WTC11 (cell line): ENCODE measurements at places on chromosomes 5 and 9. TPM values are rescaled to one million over a fixed set of nuclear protein-coding genes. Genes with fewer than 3 reads are reported as not detected.

GRCh38 chr5:173963182-173963838, 25.7 kb upstream of the C5orf47 start:
- no peak for DNase-seq

GRCh38 chr5:10400831-10401230, 40.8 kb upstream of the ROPN1L start:
- DNase-seq: no peak

DNA sequence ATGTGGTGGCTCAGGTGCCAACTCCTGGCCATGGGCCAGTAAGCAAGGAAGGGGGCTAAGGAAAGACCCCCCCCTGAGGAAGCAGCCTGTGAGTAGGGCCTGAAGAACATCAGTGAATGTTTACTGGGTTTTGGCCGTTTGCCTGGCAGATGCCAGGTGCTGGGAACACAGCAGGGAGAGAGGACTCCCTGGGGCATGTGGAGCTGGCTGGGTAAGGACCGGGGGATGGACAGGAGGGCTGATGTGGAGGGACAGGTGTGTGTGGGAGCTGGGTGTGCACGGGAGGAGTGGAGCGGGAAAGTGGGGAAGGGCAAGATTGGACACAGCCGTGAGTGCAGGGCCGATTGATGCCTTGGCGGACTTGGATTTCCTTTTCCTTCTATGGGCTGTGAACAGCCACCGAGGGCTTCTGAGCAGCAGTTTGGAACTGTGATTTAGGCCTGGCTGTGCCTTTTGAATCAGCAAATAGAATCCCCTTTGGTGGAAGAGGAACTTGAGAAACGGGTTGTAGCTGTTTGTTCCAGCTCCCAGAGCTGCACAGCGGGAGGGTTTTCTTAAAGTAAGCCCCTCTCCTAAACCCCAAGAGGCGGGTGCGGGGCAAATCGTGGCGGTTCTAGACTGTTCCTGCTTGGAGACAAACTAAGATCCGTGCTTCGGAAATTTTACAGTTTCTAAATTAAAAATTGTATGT, 3.1 kb downstream of the HMCN2 start:
- DNase-seq: peak; percentile 50

- no peak for DNase-seq
Observed at GRCh38 chr9:99125446-99125845, 20.5 kb downstream of the TGFBR1 start.

- DNase-seq: no peak
Observed at GRCh38 chr5:155211764-155212163, 198.2 kb downstream of the KIF4B start.

DNA sequence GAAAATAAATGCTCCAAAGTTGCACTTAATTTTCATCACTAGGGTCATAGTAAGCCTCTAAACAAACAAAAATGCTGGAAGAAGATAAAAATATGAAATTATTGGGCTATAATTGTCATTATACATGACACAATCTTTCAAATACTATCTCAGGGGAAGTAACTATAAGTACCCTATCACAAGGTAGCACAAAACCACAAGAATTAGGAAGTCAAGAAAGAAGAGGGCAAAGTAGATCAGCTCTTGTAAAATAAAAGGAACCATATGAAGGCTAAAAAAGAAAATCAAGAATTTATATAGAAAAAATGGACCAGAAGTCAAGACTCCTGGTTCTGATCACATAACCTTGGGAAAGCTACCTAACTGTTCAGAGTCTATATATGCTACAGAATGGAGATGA, 48.1 kb downstream of the DIAPH1 start:
- no peak for DNase-seq

DNA sequence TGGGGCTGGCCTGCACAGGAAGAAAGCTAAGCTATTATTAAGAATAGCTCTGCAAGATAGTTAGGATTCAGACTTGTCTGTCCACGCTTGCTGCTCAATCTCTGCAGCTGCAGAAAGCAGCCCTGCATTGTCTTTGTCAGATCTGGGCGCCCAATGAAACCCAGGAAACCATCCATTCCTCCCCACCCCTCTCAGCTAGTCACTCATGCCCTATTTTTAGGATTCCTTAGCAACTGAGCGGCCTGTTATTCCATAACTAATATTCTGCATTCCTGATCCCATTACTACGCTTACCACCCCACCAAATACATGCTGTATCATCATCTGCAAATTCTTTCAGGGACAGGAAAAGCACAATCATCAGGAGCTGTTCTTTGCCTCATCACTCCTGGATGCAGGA, 52.9 kb upstream of the APC start:
- no peak for DNase-seq

- DNase-seq: no peak
Observed at GRCh38 chr5:149865746-149866145, 78.8 kb downstream of the PDE6A start.

The PCDHGA6 gene
- 2.6 to 3.3 TPM (median 3.0 TPM) in 3 replicates for total RNA-seq

The PNPLA7 gene
- total RNA-seq: 1.3 to 1.6 TPM (median 1.6 TPM) in 3 replicates

The PLGRKT gene
- total RNA-seq: 19.2 to 26.3 TPM (median 25.0 TPM) in 3 replicates
